ENCODE measurements at places on chromosomes 16 and 17.

DNA sequence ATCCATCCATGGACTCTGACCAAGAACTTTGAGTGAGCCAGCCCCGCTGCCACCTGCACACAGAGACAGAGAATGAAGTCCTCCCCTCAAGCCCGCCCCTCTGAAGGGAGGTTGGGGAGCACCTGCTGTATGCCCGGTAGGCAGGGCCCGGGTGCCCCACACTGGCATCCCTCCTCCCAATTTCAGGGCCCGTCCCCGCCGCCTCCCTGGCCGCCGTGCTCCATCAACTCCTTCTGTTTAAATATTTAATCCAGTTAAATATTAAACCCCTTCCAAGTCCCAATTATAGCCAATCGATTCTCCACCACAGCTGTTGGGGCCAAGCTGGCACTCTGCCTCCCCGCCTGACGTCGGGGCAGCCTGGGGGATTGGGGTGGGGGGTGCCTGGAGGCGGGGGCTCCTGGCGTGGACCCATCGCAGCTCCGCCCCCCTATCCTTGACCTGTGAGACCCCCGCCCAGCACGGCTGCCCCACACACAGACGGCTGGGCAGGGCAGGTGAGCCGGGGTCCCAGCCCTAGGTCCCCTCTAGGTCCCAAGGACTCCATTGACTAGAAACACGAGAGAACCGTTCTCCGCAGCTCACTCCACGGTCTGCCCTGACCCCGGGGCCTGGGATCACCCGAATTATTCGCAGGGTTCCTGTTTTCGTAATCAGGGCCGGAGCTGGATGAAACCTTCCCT lies 18.0 kb upstream of the CACNA1H start:
- no peak for DNase-seq

DNA sequence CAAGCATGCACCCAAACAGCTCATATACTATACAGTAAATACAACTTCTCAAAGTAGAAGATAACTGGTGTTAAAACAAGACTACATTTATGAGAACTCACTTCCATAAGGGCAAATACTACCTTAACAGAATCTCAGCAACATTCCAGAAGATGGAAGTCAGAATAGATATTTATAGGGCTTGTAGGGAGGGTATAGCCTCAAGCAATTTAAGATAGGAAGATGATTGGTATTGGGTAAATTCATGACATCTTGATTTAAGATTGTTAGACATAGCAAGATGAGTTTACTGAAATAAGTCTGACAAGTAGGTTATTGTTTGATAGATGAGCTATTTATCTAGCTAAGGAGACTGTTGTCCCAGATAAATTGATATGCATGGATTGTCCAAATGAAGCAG lies 250.2 kb downstream of the CDH13 start:
- DNase-seq, result no peak

DNA sequence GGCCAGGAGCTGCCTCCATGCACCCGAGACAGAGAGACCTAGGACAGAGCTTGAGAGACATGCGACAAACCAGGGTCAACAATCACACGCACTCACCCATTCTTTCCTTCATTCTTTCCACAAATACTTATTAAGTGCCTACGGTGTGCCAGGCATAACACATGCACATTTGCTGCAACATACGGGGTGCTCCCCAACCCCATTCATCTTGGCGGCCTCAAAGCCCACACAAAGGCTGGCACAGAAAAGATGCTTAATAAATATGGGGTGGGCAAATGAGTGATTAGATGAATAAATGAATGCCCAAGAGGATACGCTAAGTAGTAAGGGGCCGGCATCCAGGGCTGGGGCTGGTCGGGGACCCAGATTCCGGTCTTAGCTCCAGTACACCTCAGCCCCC lies 117.9 kb downstream of the ZNF423 start:
- no peak for DNase-seq

- DNase-seq, result no peak
Measured at GRCh38 chr16:19513377-19514053, 8.4 kb downstream of the GDE1 start.

DNA sequence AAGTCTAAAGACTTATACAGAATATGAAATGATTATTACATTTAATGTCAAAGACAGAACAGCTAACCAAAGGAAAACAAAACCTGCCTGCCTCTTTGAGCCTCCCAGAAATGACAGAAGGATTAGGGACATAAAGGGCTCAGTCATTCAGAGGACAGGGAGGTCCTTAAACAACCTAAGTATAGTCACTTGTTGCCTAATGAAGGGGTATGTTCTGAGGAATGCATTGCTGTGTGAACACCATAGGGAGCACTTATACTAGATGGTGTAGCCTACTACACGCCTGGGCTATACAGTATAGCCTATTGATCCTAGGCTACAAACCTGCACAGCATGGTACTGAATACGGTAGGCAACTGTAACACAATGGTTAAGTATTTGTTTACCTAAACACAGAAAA lies 106.4 kb downstream of the PARN start:
- DNase-seq, result no peak

DNA sequence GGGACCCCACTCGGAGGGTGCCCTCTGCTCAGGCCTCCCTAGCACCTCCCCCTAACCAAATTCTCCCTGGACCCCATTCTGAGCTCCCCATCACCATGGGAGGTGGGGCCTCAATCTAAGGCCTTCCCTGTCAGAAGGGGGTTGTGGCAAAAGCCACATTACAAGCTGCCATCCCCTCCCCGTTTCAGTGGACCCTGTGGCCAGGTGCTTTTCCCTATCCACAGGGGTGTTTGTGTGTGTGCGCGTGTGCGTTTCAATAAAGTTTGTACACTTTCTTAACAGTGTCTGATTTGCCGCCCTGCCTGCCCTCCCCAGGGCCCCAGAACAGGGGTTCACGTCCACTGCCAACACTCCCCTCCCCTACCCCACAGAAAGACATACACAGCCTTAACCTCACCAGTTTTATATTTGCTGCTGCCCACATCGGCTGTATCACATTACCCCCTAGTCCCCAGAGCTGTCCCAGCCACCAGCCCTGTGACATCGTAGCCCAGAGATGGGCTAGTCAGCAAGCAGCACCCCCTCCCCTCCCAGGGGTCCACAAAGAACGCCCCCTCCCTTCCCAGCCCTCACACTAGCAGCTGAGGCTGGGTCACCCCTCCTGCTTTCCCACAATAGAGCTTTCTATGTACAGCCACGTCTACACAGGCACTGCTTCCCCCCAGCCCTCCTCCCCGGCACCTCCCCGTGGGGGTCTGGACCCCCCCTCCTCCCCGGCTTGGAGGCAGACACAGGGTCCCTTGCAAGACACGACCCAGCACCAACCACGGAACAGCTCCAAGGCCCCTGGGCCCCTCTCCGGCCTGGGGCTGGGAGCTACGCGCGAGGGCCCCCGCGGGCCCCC lies 7.9 kb downstream of the GRN start:
- no peak for DNase-seq

GRCh38 chr17:74528491-74529199 lies 2.6 kb downstream of the CD300LB start:
- no peak for DNase-seq

- no peak for DNase-seq
Measured at GRCh38 chr17:30360086-30360808, 18.5 kb upstream of the CPD start.

DNA sequence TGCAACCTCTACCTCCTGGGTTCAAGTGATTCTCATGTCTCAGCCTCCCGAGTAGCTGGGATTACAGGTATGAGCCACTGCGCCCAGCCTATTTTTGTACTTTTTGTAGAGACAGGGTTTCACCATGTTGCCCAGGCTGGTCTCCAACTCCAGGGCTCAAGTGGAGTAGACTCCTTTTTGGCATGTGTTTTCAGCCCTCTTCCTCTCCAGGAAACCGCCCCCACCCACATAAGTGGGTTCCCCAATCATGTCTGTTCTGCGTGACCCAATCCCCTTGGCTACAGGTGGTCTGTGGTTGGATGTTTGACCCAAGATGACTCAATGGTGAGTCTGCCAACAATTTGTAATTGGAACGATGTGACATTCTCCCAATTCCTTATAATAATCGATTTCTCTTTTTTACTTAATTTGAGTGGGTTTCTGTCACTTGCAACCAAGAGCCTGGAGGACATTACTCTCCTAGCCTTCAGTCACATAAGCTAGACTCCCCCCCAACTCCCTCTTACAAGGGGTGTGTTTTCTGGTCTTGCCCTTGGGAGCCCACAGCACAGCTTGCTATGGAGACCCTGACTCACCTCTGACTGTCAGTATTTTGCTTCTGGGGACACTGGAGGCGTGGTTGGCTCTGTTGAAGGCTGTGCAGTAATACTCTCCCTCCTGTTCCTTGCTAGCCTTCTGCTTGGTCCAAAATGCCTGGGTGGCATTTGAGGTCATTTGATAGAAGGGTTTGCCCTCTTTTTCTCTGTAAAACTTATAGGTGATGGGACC lies 34.9 kb downstream of the PECAM1 start:
- DNase-seq, result no peak

GRCh38 chr16:28573738-28574718 lies 20.3 kb downstream of the SGF29 start:
- DNase-seq, result no peak

DNA sequence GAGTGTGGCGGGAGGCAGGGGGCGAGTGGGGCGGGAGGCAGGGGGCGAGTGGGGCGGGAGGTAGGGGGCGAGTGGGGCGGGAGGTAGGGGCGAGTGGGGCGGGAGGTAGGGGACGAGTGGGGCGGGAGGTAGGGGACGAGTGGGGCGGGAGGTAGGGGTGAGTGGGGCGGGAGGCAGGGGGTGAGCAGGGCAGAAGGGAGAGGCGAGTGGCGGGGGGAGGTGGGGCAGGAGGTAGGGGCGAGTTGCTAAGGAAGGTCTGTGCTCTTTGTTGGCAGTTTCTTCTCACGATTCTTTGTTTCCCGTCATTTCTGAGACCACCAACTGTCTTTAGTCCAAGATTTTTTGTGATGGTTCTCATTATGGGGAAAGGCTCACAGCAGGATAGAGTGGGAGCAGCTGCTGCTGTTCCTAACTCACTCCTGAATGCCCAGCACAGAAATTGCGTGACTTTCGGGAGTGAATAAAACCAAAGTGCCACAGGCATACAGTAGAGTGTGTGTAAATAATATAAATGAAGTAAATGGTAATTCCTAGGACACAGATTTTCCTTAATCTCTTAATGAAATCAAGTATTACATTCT lies 44.7 kb downstream of the COG7 start:
- DNase-seq, result no peak

GRCh38 chr16:84150926-84151325 lies 5.8 kb downstream of the DNAAF1 start:
- DNase-seq, result no peak

DNA sequence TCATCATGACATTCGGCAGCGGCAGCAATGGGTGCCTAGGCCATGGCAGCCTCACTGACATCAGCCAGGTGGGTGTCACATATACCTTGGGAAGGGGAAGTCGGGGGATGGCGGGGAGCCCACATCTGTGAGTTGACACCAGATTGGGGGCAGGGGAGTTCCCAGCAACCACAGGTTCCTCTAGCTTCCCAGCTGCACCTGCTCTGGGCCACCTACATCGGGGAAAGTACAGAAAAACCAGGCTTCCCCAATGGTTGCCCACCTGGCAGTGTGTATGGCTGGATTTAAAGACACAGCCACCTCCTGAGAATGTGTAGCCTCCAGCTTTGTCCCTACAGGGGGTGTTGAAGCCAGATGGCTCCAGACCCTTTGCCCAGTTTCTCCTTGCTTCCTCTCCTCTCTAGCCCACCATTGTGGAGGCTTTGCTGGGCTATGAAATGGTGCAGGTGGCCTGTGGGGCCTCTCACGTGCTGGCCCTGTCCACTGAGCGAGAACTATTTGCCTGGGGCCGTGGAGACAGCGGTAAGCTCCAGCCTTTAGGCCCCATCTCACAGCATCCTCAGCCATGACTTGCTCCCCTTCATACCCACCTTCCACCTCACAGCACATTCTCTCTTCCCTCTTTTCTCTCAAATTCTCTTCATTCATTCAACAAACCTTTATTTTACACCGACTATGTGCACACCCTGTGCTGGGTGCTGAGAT lies 5.0 kb upstream of the TRAF4 start:
- DNase-seq, result no peak

- peak; percentile 43 for DNase-seq
Measured at GRCh38 chr17:41777574-41778188, 8.8 kb downstream of the JUP start.

GRCh38 chr17:64773836-64774761 lies 112.0 kb upstream of the SMURF2 start:
- no peak for DNase-seq

GRCh38 chr17:29583324-29584248 lies 5.9 kb downstream of the GIT1 start:
- DNase-seq, result no peak

GRCh38 chr17:7114875-7115614 lies 423 bp upstream of the ASGR2 start:
- peak; percentile 17 for DNase-seq

GRCh38 chr17:82333279-82334171 lies at the start of gene SECTM1:
Gene SECTM1, minus strand, starts transcription at chr17:82333766. Its CDS starts 6,526 bp downstream, at chr17:82327240.
- no peak for DNase-seq
